ENCODE measurements at places on chromosomes 7 and 10.
A peak's percentile ranks its signal among the peaks of the same experiment; 100 is the strongest.

DNA sequence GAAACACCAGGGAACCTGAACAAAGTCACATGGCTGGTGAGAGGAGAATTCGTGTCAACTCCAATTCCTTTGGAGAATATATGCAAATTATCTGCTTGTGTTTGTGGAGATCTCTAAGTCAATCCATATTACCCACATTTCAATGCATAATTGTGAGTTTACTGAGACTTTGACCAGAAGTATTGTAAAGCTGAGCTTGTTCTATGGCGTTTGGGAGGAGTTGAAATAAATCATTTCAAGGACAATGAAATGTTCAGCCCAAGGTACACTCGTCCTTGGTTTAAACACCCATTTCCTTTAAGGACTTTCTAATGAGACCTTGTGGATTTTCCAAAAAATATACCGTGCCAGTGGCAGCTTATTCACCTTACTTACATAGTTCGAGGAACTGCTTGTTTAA lies 186.6 kb upstream of the HDAC9 start:
- ATAC-seq = no peak

DNA sequence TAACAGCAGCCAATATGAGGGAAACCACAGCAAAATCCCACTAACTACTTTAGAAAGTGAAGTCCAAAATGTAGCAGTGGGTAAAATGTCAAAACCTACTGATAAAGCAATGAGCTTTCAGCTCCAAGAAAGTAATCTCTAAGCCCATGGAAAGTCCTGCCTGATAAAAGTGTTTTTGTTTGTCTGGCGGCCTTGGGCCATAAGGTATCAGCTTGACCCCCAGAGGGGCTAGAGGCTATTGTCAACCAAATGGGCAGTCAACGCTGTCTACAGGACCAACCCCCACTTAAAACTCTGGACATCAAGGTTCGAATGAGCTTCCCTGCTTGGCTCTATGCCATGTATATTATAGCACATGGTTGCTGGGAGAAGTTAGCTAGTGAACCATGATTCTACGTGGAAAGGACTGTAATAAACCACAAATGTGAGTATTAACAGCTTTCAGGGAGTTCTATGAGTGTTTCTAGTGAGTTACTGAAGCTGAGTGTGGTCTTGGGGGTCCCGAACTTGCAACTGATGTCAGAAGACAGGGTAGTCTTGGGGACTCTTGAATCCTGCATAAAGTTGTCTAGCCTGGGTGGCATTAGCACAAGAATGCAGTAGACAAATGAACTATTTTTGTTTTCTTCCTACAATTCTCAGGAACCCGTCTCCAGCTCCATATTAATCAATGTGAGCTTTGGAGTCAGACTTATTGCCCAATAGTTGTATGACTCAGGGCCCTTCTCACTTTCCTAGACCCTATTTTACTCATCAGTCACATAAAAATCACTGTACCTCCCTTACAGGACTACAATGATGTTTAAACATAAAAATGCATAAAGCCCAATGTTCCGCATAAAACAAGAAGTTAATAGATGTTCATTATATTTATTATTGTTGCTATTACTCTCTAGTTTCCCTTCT lies 164.9 kb downstream of the DGKI start:
- peak; percentile 80 for ATAC-seq

GRCh38 chr7:47543714-47544113 lies 38.2 kb downstream of the TNS3 start:
- ATAC-seq = no peak

GRCh38 chr10:29386342-29386999 lies 97.6 kb downstream of the LYZL1 start:
- peak; percentile 41 for ATAC-seq

- no peak for ATAC-seq
Measured at GRCh38 chr10:123021517-123021916, 12.7 kb downstream of the ACADSB start.
